ENCODE measurements at places on chromosomes 6 and 20.

DNA sequence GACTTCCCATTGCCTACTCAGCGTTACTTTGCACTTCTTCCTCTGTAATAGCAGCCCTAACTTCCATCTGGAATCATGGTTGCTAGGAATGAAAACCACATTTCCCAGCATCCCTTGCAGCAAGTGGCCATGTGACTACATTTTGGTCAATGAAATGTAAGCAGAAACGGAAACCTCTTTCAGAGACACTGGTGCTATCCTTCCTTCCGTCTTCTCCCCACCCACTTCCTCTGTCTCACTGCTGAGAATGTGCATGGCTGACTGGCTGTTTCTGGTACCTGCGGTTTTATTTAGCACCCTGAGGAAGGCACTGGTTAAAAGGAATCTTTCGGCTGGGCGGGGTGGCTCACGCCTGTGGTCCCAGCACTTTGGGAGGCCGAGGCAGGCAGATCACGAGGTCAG is 107.4 kb downstream of the SCML4 start:
- DNase-seq: no peak

- DNase-seq: peak; percentile 57
Measured at GRCh38 chr20:36399147-36399968, 93.2 kb downstream of the DLGAP4 start.

DNA sequence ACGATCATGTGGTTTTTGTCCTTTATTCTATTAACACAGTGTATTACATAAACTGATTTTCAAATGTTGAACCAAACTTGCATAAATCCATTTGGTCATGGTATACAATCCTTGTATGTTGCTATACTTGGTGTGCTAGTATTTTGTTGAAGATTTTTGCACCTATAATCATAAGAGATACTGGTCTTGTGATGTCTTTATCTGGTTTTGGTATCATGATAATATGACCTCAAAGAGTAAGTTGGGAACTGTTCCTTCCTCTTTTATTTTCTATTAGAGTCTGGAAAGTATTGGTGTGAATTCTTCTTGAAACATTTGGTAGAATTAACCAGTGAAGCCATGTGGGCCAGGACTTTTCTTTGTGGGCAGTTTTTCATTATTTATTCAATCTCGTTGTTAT is 65.3 kb downstream of the TRPC4AP start:
- no peak for DNase-seq

DNA sequence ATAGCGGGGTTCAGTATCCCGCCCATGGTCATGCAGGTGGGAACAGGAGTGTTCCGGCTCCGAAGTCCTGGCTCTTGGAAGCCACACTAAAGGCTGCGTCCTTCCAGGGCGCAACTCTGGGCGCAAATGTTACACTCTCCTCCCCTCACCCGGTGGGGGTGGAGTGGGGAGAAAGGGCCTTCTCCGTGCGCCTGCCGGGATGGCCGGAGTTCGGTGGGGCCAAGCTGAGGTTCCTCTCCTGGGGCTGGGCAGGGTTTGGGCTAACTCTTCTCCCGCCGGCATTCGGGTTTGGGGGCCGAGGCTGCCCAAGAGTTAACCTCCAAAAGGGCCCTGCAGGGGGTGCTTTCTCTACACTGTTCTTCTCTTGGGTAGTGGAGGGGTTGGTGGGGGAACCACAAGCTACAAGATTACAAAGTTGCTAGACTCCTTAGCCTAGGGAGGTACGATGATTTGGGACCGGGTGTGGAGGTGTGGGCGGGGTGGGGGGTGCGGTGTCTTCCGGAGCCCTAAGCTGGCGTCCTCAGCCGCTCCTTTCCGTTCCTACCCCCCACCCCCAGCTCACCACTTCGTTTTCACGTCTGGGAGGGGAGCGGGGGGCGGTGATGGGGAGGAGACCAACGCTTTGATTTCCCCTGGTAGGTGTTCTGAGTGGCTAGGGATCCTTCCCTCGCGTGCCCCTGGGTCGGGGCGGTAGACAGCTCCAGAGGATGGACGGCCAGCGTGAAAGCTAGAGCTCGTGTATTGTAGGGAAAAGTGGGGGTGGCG is 12.3 kb downstream of the NRN1 start:
- DNase-seq: no peak

DNA sequence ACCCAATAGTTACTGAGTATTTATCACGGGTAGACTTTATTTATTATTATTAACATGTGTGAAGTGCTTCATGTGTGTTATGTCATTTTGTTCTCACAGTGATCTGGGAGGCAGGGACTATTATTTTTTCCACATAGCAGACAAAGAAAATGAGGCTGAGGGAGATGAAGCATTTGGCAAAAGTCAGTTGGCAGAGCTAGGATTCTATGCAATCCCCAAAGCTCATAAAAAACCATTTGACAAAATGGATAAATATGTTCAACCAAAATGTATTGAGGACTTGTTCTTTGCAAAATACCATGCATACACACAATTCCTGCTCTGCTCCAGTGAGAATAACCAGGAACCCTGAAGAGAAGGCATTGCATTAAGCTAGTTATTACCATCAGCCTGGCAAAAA is 184.4 kb downstream of the HS3ST5 start:
- DNase-seq: no peak

- peak; percentile 65 for DNase-seq
Measured at GRCh38 chr20:23626040-23626620, 11.6 kb downstream of the CST3 start.

DNA sequence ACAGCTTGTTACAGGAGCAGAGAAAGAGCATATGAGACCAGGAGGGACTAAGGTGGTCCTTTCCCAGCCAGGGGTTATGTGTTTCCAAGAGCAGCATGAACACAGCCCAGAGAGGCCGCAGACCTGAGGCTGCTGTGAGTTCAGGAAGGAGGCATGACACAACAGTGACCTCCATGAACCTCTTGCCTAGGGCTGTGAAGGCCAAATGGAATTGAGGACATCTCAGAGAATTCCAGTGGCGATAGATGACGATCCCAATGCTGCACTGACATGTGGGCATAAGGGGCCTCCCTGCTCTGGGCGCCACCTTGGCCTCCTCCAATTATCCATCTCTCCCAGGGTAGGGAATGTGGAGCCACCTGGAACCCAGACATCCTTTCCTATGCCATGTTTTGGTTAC is 79.9 kb upstream of the FUCA2 start:
- DNase-seq: no peak

DNA sequence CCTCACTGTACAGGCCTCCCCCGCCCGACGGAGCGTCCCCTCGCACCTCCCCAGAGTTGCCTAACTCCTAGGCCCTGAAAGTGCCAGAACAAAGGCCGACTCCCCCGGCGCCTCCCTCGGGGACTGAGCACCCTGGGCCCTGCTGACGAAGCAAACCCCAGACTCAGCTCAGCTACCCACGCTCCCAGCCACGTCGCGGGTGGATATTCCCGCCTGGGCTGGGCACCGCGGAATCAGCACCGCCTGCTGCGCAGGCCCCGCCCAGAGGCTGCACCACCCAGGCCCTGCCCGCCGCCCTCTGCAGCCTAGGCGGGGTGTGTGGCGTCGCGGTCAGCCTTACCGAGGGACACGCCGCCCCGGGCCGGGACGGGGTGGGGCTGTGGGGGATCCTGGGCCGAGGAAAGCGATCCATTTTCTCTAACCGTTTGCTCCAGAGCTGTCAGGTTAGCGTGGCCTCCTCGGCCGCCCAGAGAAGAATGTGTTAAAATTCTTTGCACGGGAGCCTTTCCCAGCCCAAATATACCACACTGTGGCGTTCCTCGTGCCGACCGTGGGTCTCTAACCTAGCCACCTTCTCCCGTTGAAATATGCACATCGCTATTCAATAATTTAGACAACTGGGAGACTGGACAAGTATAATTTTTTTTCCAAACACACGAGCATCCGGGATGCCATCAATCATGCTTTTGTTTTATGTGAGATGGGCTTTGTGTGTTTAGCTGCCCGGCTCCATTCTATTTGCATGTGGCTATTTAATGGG is 31.4 kb downstream of the TFAP2A start:
- DNase-seq: no peak

DNA sequence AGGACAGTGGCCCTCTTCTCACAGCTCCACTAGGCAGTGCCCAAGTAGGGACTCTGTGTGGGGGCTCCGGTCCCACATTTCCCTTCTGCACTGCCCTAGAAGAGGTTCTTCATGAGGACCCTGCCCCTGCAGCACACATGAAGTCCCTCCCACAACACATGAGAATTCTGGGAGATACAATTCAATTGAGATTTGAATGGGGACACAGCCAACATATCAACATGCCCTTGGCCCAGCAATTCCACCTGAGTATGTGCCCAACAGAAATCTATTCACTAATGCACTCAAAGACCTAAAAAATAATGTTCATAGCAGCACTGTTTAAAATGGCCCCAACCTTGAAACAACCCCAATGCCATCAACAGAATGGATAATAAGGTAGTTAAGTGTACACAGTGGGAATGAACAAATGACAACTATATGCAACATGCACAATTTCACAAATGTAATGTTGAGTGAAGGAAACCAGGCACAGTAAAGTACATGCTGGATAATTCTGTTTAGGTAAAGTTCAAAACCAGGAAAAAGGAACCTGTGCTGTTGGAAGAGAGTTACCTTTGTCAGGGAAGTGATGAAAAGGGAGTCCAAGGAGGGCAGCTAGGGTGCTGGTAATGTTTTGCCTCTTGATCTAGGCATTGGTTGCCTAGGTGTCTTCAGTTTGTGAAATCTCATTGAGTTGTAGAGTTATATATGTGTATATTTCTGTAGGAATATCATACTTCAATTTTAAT is 16.1 kb downstream of the ISM1 start:
- DNase-seq: no peak

DNA sequence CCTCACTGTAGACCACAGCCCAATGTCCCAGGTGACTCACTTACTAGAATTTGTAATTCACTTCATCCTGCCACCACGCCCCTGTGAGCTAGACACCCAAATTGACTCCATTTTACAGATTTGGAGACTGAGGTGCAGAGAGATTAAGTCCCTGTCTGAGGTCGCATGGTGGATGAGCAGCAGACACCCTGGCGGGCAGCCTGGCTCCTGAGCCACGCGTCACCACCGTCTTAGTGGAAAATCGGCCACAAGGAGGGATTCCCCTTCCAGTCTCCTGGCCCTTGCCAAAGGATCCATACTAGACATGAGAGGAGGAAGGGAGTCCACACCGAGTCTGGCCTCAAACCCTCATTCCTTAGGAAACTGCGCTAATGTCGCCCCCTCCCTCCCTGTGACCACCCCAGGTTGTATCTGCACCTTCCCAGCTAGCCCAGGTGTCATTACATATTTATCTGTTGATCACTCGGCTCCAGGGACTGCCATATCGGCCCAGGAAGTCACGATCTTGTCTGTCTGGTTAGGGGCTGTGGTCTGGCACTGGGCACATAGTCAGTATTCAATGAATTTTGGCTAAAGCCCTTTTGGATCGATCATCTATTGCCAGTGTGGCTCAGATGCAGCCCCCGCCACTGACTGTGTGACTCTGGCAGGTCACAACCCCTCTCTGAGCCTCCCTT is 25.7 kb upstream of the PTGIS start:
- no peak for DNase-seq

DNA sequence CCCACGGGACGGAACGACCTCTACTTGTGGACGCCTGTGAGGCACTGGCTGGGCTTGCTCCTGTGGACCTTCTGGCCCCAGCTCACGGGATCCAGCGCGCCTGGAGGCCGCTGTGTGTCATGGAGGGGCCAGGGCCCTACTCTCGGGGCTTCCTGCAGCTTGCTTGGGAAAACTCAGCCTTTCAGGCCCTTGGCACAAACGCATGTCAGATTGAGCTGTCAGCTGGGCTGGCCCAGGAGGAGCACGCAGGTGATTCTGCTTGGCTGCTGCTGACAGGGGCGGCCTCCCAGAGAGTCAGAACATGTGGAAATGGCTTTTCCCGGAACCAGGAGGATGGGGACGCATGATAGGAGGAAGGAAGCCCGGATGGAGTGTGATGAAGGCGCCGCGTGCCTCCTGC is 39.7 kb downstream of the TMEM181 start:
- no peak for DNase-seq

- DNase-seq: peak; percentile 55
Measured at GRCh38 chr20:13800728-13801134, 15.9 kb downstream of the NDUFAF5 start.

- DNase-seq: no peak
Measured at GRCh38 chr6:163148451-163149278, 265.9 kb upstream of the QKI start.

DNA sequence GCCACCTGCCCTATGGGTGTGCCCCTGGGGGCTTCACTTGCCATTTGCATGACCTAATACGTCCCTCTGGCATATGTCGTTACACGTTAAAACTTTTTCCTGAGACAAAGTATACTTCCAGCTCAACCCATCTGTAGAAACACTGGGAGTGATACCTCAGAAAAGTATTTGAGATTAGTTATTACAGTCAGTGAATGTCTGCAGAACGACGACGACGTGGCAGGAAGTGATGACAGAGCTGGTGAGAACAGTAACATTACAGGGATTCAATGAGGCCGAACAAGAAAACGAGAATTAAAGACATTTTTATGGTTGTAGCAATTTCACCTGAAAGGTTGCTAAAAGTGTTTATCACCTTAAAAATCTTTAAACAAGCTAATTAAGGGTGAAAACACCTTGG is 40.2 kb downstream of the SASH1 start:
- DNase-seq: no peak

GRCh38 chr6:125082908-125083683 is 70.5 kb upstream of the TPD52L1 start:
- DNase-seq: no peak
